ENCODE measurements at places on chromosomes 1 and 21. TPM values are rescaled to one million over a fixed set of nuclear protein-coding genes. Genes with fewer than 3 reads are reported as not detected.

The SLC1A7 gene
- not detected for total RNA-seq

The TRNP1 gene
- total RNA-seq, result 0.32 TPM

The TAL1 gene
- not detected for total RNA-seq

The ADAMTS1 gene
- total RNA-seq, result 7.1 TPM

The RFX5 gene
- 118 TPM for total RNA-seq

The HAO2 gene
- not detected for total RNA-seq

The OLFML2B gene
- total RNA-seq, result not detected

The LCE1F gene
- not detected for total RNA-seq

The CLDN17 gene
- not detected for total RNA-seq

The AKR7A3 gene
- total RNA-seq, result 1.6 TPM

The C1orf210 gene
- total RNA-seq, result not detected

Measured in T-helper 1 cell treated with Interleukin-12 subunit alpha and Interleukin-12 subunit beta and Interleukin-4 antibody, amounts not matched to agents 30 ng/mL and 1 ng/mL, for 36 hours (primary cell).